GM10248 (cell line): ENCODE measurements at places on chromosomes 3 and 15.

DNA sequence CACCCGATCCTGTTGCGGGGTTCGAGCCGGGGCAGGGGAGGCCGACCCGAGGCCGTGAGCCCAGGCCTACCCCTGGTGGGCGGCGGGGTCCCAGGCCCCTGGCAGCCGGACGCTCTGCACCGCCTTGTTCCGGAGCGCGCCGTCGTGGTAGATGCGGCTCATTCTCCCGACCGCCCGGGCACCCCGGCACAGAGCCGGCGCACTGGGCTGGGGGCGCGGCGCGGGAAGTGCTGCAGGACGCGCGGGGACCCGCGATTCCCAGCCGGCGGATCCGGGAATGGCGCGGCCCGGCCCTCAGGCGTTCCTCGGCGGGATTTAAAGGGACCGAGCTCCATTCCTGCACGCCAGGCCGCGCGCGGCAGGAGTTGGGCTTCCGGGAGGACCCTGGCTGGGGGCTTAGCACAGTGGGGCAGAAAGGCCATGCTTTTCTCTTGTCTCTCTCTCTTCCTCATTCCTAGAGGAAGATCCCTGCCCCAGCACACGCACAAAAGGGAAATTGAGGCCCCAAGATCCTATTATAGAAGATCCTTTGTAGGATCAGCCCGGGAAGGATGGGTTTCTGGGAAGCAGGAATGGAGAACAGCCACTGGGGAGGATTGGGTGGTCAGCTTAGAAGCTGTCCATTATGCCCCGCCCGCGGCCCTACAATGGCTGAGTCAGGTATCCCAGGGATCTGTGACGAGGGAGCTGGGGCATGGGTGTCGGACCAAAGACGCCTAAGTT lies at the start of gene ARPIN:
ARPIN (minus strand) TSS at position 279 of the 723 bp plus-strand sequence; CDS start at position 162, 117 bp downstream.
- DNase-seq: no peak

DNA sequence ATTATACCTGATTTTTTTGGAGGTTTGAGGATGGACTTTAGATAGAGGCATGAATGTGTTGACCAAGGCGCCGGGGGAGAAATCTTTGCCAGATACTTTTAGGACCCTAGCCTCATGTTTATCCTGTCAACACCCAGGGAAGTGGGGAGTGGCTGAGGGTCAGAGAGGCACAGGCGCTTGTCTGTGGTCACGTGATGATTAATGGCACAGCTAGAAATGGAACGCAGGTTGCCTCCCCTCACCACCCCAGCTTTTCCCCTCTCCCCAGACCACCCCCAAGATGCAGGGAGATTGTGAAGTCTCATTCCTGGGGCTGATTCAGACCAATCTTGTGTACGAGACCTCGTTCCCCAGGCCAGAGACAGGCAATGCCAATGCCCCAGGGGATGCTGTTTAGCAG lies 218.4 kb upstream of the LINGO1 start:
- DNase-seq: no peak

DNA sequence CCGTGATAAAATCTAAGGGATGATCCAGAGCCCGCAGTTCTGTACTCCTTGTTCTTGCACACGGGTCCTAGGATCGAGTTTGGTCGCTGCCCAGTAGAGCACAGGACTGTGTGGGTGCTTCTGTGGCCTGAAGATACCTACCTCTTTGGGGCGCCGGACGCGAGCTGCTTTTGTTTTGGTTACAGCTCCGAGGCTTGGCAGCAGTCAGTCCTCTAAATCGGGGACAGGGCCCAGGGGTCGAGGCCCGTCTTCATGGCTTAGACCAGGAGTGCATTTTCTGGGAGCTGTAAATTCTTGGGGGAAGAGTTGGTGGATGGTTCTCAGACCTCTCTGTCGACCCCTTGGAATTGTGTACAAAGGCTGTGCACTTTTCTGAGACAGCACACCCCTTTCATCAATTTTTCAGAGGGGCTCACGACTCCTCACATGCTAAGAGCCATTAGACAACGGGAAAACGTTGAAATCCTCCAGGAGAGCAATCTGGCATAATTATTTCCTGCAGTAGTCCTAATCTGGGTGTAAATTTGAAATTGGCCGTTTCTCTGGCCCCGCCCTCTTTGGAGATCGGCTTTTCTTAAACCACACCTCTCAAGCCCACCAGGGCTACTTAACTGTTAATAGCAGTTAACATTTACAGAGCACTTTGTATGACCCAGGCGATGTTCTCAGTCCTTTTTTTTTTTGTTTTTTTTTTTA lies 928 bp downstream of the CEP97 start:
- no peak for DNase-seq

- DNase-seq: no peak
These were observed 51.5 kb upstream of the CCNB2 start for GRCh38 chr15:59053482-59053881.

GRCh38 chr15:40313531-40314398 lies 6.0 kb upstream of the PLCB2 start:
- no peak for DNase-seq

GRCh38 chr15:80742081-80742480 lies 37.1 kb upstream of the CEMIP start:
- DNase-seq: no peak

- no peak for DNase-seq
These were observed 235.8 kb downstream of the RAP2B start for GRCh38 chr3:153397794-153398193.

DNA sequence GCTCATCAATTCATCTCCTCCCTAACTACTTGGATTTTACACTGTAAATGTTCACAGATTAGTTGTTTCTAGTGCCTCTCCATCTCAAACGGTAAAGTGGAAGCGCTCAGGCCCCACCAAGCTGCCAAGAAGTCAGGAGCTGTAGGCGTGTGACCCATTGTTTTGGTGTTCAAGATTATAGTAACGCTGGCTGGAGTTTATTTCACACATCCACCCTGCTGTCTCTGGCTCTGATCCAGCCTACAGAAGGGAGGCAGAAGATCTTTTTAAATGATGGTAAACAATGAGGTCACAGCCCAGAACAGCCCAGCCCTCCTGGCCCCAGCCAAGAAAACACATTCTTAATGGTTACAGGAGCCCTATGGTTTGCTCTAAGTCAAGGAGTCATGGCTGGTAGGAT lies 25.7 kb upstream of the GALNT15 start:
- DNase-seq: no peak

DNA sequence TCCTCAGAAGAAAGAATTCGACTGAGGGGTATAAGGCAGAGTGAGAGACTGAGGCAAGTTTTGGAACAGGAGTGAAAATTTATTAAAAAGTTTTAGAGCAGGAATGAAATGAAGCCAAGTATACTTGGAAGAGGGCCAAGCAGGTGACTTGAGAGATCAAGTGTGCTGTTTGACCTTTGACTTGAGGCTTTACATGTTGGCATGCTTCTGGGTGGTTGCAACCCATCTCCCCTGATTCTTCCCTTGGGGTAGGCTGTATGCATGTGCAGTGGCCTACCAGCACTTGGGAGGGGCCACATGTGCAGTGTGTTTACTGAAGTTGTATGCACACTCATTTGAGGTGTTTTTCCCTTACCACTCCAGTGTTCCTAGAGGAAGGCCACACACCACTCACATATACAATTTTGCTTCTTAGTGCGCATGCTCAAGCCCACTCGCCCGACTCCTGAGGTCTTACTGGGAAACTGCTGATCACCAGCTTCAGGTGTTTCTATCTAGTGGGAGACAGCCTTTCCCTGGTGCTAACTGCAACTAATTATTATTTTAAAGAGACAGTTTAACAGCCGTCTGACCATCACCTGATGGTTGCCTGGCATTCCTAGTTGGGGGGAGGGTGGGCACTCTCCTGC lies 61.5 kb upstream of the CADPS start:
- no peak for DNase-seq

DNA sequence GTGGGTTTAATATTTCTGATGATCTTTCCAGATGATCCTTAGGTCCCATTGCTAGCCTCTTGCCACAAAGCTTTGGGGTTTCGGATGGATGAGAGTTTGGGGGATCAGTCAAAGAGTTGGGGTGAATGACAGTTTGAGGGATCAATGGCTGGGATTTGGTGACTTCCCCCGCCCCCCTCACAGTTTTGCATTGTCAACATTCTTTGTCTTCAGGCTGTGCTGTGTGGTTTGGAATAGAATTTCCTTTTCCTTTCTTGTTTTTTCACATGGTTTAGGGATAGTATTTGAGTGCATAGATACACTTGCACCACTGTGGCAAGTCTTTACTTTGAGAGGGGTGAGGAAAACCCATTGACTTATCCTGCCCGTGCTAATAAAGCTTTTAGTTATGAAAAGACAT lies 14.3 kb downstream of the MEF2A start:
- DNase-seq: no peak

DNA sequence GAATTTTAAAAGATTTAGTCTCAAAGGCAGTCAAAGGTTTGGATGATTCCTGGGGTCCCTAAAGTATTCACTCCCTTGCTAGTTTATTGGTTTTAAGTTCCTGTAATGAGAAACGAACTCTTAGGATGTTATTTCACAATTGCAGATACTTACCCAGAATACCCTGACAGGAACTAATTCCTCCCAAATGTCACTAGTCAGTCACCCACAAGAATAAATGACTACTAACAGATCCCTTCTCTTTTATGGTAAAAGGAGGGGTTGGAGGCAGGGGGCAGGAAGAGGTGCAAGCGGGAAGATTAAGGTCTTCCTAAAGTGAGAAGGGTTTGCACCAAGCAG lies 174.2 kb upstream of the SLC2A2 start:
- DNase-seq: no peak

DNA sequence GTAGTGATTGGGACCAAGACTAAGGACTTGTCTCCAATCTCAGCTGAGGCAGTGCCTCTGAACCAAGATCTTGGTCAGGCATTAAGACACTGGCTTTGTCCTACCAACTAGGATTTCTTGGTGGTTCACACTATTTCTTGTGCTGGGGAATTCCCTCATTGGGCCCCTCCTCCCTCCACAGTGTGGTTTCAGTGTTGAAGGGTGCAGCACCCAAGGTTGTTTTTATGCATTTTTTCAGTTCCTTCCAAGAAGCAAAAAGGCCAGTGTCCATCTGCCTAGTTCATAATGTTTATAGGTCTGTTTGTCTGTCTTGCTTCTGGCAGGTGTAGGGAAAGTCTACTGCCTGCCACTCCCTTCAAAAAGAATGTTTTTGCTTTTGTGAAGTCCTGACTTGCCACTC lies 10.6 kb upstream of the ITPKA start:
- DNase-seq: peak; percentile 83

DNA sequence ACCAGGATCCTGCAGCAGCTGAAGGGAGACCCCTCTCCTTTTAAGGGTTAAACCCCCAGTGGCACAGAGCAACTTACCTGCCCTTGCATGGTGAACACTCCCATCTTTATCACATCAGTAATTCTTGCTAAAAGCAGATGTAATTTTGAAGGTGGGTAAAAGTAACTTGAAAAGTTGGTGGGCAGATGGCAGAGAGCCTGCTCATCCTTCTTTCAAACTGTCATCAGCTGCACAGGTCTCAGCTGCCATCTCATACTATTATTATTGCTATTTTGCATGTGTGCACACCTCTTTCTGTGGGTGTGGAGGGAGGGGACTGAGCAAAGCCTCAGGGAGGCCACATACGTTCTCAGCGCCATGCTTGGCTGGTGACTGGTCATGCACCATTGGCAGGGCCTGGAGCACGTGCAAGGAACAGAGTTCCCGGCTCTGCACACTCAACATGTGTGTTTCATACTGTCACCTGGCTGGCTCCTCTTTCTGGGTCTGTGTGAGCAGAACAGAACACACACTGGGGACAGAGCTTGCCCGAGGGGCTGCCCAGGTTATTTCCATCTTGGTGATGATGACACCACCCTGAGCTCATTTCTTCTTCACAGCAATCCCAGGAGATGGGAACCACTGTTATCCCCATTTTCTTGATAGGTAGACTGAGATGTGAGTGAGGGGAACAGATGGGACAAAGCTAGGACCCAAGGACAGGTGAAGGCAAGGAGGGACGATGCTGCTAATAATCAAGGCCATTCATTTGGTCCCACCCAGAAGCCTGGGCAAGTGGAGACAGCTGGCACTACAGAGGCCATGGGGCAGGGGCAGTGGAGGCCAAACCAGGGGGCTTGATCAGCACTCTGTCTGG lies 95.8 kb upstream of the KLF13 start:
- peak; percentile 84 for DNase-seq

GRCh38 chr3:16409032-16409431 lies 104.5 kb downstream of the RFTN1 start:
- no peak for DNase-seq

GRCh38 chr3:21889166-21889565 lies 138.2 kb upstream of the ZNF385D start:
- DNase-seq: no peak

GRCh38 chr15:82305621-82306048 lies 43.0 kb downstream of the SAXO2 start:
- peak; percentile 1 for DNase-seq

GRCh38 chr3:9499455-9500107 lies 54.0 kb downstream of the LHFPL4 start:
- DNase-seq: no peak

DNA sequence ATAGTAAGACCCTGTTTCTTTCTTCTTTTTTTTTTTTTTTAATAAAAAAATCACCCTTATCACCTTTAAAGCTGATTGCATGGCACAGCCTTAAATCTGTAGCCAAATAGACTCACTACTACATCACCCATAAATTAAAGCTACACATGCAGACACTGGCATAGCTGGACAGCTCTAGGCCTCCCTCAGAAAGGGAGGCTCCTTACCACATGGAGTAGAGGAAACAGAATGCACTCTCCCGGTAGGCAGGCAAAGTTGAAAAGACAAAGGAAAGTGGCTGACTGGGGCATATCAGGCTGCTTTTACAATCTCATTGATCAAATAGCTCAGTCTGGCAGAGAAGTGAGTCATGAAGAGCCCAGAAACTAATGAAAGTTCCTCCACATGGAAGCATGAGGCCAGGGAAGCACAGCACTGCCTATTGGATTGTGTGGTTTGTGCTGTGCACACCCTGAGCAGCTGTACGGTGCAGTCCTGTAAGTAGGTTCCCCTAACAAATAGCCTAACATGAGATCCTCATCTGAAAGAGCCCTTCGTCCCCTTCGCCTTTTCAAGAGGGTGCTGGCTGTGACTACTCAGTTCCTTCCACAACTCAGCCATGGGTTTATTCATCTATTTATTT lies 32.7 kb upstream of the FAM98B start:
- DNase-seq: no peak

GRCh38 chr3:169759256-169759655 lies 5.6 kb downstream of the TERC start:
- no peak for DNase-seq

GRCh38 chr15:99090011-99090699 lies 14.7 kb upstream of the SYNM start:
- DNase-seq: peak; percentile 78

GRCh38 chr15:33083232-33084081 lies 111.1 kb downstream of the FMN1 start:
- DNase-seq: no peak

DNA sequence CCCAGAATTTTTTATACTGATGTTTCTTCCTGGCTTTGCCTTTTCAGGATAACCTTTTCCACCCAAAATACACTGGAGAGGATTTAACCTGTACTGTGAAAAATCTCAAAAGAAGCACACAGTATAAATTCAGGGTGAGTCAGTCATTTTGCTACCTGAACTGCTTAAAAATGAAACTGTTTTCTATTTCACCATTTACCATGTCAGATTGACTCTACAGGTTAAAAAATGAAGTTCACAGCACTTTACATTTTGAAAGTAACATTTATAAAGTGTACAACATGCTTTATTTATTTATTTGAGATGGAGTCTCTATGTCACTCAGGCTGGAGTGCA lies 115.2 kb downstream of the GHSR start:
- DNase-seq: no peak
